Left forelimb (tissue), 1 donor: ENCODE measurements at places on chromosomes 1 and 21.

- no peak for DNase-seq
Measured at GRCh38 chr1:178513278-178513983, 522 bp downstream of the TEX35 start.

DNA sequence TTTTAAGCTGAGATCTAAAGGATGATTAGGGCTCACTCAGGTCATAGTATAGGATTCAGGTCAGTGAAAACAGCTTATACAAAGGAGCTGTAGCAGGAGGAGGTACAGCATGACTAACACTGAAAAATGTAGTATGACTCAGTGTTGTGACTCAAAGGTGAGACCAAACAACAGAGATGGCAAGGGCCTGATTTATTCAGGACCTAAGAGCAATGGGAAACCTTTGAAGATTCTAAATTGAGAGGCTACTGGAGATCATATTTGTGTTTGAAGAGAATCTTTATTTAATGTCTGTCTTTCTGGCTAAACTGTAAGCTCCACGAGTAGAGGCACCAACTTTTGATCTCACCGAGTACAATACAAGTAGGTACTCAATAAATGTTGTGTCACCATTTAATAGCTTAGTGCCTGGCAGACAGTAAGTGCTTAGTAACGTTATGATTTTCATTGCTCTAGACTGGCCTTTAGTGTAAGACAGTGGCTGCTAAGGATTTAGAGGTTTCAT, 43.5 kb downstream of the PRKAA2 start:
- no peak for DNase-seq

- peak; percentile 61 for DNase-seq
Measured at GRCh38 chr1:245153552-245154428, 995 bp upstream of the KIF26B start.

GRCh38 chr1:167499664-167500101, 18.6 kb downstream of the CD247 start:
- no peak for DNase-seq

DNA sequence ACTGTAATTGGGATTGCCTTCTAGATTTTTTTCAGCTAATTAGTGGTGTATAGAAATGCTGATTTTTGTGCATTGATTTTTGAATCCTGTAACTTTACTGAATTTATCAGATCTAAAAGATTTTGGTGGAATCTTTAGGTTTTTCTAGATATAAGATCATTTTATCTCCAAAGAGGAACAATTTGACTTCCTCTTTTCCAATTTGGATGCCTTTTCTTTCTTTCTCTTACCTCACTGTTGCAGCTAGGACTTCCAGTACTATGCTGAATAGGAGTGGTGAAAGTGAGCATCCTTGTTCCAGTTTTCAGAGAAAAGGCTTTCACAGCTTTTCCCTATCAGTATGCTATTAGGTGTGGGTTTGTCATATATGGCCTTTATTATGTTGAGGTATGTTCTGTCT, 53.6 kb downstream of the TESK2 start:
- no peak for DNase-seq

DNA sequence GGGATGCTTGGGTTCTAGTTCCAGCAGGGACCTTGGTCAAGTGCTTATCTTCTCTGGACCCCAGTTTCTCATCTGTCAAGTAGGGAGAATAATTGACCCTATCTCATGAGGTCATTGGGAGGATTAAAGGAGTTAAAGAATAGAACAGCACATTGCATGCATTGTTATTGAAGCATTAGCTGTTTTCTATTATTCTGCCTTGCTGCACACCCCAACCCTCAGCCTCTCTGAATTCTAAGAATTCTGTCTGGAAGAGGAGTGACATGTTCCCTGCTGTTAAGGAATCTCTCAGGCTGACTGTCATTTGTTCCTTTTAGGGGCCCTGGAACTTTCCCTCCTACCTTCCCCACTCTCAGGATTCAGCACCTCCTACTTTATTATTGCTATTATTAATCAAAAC, 73.9 kb downstream of the NENF start:
- DNase-seq: no peak

DNA sequence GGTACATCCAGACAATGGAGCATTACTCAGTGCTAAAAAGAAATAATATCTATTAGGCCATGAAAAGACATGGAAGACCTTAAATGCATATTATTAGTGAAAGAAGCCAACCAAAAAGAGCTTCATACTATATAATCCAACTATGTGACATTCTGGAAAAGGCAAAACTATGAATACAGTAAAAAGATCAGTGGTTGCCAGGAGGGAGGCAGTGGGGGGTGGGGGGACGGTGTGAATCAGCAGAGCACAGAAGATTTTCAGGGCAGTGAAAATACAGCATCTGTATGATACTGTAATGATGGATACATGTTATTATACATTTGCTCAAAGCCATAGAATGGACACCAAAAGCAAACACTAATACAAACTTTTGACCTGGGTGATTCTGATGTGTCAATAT, 339.4 kb upstream of the SNX7 start:
- no peak for DNase-seq

DNA sequence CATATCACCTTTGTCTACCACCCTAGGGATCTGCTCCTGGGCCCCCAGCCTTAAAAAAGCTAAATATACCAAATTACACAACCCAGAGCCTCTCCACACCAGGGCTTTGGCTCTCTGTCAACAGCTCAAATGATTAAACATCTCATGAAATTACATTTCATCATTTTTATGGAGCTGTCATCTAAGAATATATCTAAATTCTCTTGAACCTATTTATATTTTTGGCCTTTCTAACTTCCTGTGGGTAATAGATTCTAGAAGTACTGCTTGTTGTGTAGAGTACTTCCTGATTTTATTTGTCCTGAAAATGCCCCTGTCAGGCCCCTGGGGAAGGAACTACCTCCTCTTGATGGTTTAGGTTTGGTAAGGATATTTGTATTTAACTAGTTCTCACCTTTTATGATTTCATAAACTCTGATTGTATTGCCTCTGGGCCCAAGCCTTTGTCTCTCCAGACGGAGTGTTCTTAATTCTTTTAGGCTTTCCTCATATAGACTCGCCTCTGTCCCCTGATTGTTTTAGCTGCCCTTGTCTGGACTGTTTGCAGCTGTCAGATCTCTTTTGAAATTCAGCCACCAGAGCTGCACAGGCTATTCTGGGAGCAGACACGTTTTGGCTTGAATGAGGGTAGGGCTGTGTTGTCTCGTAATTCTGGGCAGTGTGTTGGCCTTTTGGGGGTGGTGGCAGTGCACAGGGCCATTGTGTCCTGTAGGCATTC, 16.6 kb downstream of the MYOG start:
- DNase-seq: no peak

GRCh38 chr1:157648317-157648716, 50.4 kb upstream of the FCRL4 start:
- no peak for DNase-seq

DNA sequence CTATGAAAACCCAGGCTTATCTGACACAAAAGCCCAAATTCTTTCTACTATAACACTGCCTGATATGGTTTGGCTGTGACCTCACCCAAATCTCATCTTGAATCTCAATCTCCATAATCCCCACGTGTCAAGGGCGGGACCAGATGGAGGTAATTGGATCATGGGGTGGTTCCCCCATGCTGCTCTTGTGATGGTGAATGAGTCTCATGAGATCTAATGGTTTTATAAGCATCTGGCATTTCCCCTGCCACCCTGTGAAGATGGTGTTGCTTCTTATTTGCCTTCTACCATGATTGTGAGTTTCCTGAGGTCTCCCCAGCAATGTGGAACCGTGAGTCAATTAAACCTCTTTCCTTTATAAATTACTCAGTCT, 123.3 kb upstream of the USP24 start:
- no peak for DNase-seq

- no peak for DNase-seq
Measured at GRCh38 chr1:180178511-180179161, 24.0 kb downstream of the QSOX1 start.

GRCh38 chr1:75487399-75487798, 123.5 kb downstream of the SLC44A5 start:
- DNase-seq: no peak

- no peak for DNase-seq
Measured at GRCh38 chr1:164560121-164560541, 1.1 kb downstream of the PBX1 start.

DNA sequence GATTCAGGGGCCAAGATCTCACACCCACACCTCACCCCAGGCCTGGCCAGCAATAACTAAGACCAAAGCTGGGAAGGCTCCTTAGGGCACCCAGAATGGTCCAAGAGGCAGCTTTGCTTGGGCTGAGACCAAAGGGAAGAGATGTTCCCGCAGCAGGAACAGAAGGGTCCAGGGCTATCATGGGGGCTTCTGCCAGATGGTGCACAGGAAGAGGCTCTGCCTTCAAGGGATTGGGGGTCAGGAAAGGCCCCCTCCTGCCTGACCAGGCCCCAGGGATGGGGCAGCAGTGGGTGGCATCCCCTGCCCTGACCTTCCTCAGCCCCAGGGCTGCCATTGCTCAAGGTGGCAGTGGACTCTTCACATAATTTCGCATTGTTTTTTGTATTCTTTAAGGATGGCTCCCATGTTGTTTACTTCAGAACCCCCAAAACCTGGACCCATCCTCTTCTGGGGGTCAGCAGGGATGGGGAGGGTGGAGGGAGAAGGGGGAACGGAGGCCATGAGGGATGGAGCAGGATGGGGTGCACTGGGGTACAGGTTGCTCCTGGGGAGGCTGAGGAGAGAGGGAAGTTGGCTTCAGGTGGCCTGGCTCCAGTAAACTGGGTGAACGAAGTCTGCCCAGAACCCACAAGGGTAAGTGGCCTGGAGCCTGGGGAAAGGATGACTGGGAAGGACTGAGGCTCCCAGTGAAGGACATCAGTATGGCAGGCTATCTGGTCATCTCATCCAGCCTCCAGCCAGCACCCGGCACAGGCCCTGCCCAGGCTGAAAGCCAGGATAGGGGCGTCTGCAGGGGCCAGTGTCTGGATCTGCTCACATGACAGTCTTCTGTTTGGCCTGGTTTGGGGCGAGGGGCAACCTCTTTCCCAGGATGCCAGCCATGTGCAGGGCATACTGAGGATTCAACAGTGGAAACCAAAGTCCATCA, 2.6 kb upstream of the NADK start:
- DNase-seq: no peak

- DNase-seq: no peak
Measured at GRCh38 chr1:218374401-218375353, 29.5 kb downstream of the TGFB2 start.

GRCh38 chr1:9399510-9400424, 107.1 kb downstream of the SPSB1 start:
- DNase-seq: no peak

- DNase-seq: no peak
Measured at GRCh38 chr21:16454399-16454798, 724.6 kb downstream of the USP25 start.

GRCh38 chr1:150257624-150258585, at the start of gene CA14:
CA14 (plus strand) TSS chr1:150257774; CDS start chr1:150258129, 355 bp downstream.
- no peak for DNase-seq

- no peak for DNase-seq
Measured at GRCh38 chr1:181784039-181784683, 277.4 kb downstream of the ZNF648 start.

DNA sequence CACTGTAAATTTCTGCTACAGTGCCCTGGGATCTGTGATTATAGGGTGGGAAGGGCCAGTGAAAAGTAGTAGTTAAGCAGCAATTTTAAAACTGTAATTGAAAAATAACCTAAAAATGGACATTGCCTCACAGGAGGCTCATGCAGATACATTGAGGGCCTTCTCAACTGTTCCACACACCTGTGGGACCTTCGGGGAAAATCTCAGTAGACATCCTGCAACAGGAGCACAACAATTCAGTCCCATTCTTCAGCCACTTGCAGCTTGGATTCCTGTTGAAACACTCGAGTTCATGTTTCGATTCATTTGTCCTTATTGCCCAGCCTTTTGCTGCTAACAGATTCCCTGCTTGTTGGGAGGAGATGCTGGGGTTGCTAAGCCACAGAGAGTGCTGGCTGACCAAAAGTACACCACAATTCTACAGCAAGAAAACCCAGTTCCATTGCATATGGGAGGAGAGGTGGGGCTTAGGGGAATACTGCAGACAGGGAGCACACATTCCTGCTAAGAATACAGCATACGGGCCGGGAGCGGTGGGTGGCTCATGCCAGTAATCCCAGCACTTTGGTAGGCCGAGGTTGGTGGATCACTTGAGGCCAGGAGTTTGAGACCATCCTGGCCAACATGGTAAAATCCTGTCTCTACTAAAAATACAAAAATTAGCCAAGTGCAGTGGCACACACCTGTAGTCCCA, 4.5 kb downstream of the TMCC2 start:
- DNase-seq: no peak

DNA sequence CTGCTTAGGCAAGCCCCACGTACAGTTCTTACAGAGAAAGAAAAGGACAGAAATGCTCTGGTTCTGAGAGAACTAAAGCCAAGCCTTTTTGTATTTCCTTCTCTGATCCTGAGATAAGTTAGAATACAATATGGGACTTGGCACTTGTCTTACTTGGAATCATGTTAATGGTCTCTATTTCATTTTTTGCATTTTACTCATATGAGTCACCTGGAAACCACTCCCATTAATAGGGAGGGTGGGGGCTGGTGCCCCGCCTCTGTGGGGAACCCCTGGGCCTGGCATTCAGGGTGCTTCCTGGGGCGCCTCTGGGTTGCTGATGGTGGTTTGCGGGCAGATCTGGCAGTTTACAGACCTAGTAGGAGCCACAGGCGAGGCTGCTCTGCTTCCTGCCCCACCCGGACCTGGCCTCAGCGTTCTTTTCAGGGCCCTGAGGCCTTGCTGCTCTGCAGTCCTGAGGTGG, 26.7 kb downstream of the TSPAN2 start:
- DNase-seq: no peak

DNA sequence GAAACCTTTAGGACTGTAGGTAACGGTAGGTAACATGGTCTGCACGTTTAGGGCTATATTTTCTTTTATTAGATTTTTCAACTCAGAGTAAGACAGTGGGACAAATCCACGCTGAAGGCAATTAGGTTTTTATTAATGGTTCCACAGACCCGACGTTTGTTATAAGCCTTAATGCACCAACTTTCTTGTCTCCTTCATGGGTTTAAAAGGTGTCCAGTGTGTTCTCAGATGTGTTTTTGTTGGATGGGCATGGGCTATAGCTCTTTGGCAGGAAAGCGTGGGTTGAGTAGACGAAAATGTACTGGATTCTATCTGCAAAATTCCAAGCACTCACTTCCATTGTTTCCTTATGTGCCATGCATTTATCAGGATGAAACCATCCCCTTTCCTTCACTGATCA, 88.0 kb upstream of the SIM2 start:
- no peak for DNase-seq

GRCh38 chr1:233079574-233079973, 129.2 kb downstream of the NTPCR start:
- no peak for DNase-seq

DNA sequence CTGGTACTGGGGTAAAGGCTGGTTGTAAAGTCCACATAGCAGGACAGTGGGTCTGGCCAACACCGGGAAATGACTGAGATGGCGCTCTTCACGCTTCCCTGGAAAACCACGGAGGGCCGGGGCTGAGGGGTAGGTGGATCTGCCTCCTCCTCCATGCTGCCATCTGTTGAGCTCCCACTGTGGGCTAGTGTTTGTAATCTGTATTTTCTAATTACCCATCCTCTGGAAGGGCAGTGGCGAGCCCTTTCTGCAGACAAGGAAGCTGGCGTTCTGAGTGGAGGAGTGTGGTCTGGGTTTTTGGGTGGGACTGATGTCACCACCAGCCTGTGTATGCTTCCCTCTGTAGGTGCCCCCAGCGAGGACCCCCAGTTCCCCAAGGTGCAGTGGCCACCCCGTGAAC, 34.1 kb upstream of the LHX4 start:
- no peak for DNase-seq

GRCh38 chr21:45153358-45154318, 79.3 kb downstream of the ADARB1 start:
- no peak for DNase-seq
